ENCODE measurements at places on chromosomes 4 and X. TPM values are rescaled to one million over a fixed set of nuclear protein-coding genes. Genes with fewer than 3 reads are reported as not detected.
A peak's percentile ranks its signal among the peaks of the same experiment; 100 is the strongest.

- H3K27ac ChIP-seq, result no peak overlapping the region
- H3K4me1 ChIP-seq, result no peaks in the 10 kb centered on the region
- H3K36me3 ChIP-seq, result peaks cover 33% of the 10 kb centered on the region
- no peaks in the 10 kb centered on the region for H3K27me3 ChIP-seq
Observed at GRCh38 chr4:7006411-7006810, 36.8 kb upstream of the TADA2B start.

- DNase-seq, result no peak
- H3K4me3 ChIP-seq, result no peak overlapping the region
- no peaks in the 10 kb centered on the region for H3K36me3 ChIP-seq
- no peak overlapping the region for H3K27ac ChIP-seq
- no peaks in the 10 kb centered on the region for H3K27me3 ChIP-seq
Observed at GRCh38 chr4:186936496-186937375, 213.1 kb upstream of the FAT1 start.

The ADH1B gene
- not detected for total RNA-seq

DNA sequence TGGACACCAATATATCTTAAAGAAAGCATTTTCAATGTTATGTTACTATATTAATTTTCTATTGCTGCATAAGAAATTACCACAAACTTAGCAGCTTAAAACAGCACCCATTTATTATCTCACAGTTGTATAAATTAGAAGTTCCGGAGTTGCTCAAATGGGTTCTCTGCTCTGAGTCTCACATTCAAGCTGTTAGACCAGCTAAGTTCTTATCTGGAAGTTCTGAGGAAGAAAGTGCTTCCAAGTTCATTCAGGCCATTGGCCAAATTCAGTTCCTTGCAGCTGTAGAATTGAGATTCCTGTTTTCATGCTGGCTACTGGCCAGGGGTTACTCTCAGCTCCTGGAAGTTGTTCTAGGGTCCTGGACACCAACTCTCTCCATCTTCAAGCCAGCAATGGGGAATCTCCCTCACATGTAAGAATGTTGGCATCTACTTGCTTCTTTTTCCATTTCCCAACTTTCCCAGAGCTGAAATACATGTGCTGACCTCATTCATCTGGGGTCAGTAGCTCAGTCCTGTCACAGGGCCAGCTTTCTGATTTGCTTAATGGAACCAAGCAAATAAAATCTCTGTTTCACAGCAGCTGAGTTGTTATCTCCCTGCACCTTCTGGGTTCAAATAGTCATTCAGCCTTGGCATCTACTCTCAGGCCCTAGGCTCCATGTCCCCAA lies 99.6 kb upstream of the INTU start:
- H3K4me3 ChIP-seq, result no peak overlapping the region
- no peaks in the 10 kb centered on the region for H3K4me1 ChIP-seq
- DNase-seq, result no peak

- no peaks in the 10 kb centered on the region for H3K4me1 ChIP-seq
- no peaks in the 10 kb centered on the region for H3K27me3 ChIP-seq
- DNase-seq, result peak; percentile 4
Observed at GRCh38 chrX:141278306-141278705, 36.0 kb upstream of the SPANXC start.

The KCND1 gene
- total RNA-seq, result 2.7 TPM

DNA sequence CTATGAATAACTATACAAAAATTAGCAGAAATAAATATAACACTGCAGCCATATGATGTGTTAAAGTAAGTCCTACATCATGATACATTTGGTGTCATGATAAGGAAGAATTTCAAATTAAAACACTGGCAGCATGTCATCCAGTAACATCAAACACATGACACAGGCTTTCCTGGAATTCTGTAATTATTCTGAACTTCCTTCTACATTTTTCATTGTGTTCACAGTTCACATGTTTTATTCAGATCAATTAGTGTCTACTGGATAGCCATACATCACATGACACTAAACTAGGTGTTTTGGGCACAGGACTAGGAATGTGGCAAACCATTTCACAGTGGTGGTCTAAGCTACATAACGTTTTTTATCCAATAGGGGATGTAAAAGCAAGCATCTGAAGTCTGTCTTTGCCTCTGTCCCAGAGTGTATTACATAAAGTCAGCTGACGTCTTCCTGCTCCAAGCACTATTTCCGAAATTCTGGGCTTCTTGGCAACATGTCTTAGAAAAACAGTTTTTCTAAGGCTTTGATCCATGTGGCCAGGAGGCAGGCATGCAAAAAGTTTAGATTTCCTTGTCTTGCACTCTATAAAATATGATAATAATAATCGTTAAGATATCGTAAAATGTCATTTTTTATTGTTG lies 707.9 kb downstream of the CENPC start:
- H3K27me3 ChIP-seq, result no peaks in the 10 kb centered on the region
- no peak overlapping the region for H3K27ac ChIP-seq
- no peak overlapping the region for H3K4me3 ChIP-seq
- DNase-seq, result no peak
- no peaks in the 10 kb centered on the region for H3K36me3 ChIP-seq
- no peaks in the 10 kb centered on the region for H3K4me1 ChIP-seq

- no peaks in the 10 kb centered on the region for H3K27me3 ChIP-seq
- H3K36me3 ChIP-seq, result no peaks in the 10 kb centered on the region
- no peak overlapping the region for H3K4me3 ChIP-seq
- H3K27ac ChIP-seq, result no peak overlapping the region
- no peaks in the 10 kb centered on the region for H3K4me1 ChIP-seq
- DNase-seq, result no peak
Observed at GRCh38 chr4:98210281-98210680, 50.9 kb upstream of the RAP1GDS1 start.

GRCh38 chr4:56727150-56727549 lies 46.1 kb upstream of the HOPX start:
- H3K27me3 ChIP-seq, result no peaks in the 10 kb centered on the region
- H3K27ac ChIP-seq, result no peak overlapping the region
- no peak overlapping the region for H3K4me3 ChIP-seq
- no peak for DNase-seq
- H3K4me1 ChIP-seq, result peaks cover 15% of the 10 kb centered on the region
- H3K36me3 ChIP-seq, result no peaks in the 10 kb centered on the region

DNA sequence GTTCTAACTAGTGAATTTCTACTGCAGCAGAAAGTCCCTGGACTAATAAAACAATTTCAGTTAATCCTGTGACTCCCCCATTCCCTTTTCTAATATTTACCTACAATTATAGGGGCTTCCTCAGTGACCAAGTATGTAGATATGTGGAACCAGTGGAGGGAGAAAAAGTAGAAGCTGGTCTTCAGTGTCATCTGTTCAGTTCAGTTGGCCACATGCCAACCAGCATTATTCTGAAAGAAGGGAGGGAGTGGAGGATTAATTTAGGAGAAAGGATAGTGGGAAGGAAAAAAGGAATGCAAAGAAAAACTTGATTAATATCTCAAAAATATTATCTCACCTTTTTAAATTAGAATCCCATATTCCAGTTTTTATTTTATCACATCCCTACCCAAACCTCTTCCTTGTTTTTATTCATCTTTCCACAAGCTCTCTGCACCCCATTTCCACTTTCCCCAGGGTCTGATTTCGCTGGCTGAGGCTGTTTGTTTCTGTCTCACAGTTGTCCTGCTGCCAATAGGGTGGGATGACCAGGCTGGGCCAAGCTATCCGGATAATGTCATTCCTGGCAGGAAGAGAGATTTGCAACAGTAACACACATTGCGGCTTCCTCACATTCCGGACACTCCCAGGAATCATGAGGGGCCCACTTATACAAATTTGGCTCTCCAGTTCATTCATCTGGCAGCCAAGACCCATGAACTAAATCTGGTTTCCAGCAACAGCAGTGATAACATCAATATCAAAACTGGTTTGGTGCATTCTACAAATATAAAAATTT lies 24.6 kb upstream of the ANTXR2 start:
- H3K4me1 ChIP-seq, result peaks cover 9% of the 10 kb centered on the region
- DNase-seq, result no peak
- no peaks in the 10 kb centered on the region for H3K36me3 ChIP-seq
- no peak overlapping the region for H3K4me3 ChIP-seq
- H3K27ac ChIP-seq, result no peak overlapping the region

The ITGB1BP2 gene
- total RNA-seq, result 5.1 TPM

DNA sequence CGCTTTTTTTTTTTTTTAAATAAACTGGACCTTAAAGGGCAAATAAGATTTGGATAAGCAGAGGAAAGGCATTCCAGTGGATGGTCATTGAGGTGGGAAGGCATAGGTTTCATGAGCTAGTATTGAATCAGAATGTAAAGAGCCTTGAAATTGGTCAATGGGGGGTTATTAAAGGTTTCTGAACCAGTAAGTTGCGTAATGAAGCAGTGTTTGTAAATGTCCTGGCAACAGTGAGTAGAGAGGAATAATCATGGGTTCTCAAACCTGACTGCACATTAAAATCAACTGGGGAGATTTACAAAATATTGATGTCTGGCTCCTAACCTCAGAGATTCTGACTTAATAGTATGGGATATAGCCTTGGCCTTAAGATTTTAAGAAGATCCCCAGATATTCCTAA lies 23.2 kb upstream of the AMOT start:
- no peaks in the 10 kb centered on the region for H3K27me3 ChIP-seq
- H3K36me3 ChIP-seq, result no peaks in the 10 kb centered on the region
- no peaks in the 10 kb centered on the region for H3K4me1 ChIP-seq
- no peak for DNase-seq
- no peak overlapping the region for H3K27ac ChIP-seq
- no peak overlapping the region for H3K4me3 ChIP-seq

DNA sequence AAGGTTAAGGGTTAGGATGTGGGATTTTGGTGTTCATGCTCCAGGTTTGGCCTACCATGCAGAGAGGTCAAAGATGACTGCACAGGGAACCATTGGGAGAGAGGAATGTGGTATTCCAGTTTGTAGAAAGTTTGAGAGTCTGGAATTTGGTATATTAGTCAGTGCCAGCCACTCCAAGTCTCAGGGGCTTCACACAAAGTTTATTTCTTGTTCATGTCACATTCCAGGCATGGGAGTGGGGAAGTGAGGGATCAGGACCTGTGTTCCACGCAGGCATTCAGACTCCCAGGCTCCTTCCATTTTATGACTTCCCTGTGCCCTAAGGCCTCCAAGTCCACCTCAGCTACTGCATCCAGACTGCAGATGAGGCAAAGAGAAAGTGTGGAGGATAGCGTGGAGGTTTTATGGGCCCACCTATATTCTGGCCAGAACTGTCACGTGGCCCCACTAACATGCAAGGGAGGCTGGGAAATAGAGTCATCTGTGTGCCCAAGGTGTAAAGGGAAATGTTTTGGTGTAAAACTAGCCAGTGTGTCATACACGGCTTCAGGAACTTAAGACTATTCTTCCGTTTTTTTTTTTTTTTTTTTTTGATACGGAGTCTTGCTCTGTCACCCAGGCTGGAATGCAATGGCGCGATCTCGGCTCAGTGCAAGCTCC lies 140.6 kb upstream of the SCML1 start:
- H3K4me1 ChIP-seq, result peaks cover 13% of the 10 kb centered on the region
- no peaks in the 10 kb centered on the region for H3K36me3 ChIP-seq
- H3K4me3 ChIP-seq, result no peak overlapping the region
- DNase-seq, result no peak
- no peak overlapping the region for H3K27ac ChIP-seq

GRCh38 chr4:62161446-62161845 lies 961.3 kb downstream of the ADGRL3 start:
- no peak for DNase-seq
- no peaks in the 10 kb centered on the region for H3K27me3 ChIP-seq
- H3K36me3 ChIP-seq, result no peaks in the 10 kb centered on the region
- no peak overlapping the region for H3K4me3 ChIP-seq

The MSL3 gene
- total RNA-seq, result 72.4 TPM

DNA sequence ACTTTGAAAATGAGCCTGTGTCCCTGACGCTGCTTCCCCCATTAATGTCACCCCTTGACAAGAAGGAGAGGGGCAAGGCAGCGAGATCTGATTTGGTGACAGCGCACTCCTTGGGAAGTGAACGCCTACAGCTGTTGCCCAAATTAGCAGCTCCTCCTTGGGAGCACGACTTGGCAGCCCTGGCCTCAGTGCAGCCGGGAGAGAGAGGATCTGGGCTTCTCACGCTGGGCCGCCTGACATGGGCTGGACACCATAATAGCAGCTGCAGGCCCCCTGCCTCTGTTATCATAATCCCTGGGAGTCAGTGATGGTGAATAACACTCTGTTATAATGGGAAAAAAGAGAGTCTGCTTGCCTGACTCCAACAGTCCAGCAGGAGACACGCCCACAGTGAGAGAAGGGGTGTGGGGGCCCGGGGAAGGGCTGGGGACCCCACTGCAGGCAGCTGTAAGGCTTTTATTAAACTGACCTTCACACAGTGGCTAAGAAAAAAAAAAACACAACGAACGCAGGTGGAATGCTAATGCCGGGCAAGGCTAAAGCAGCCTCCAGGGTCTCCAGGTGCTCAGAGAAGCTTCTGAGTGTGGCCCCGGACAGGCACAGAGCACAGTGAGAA lies 73.3 kb downstream of the PSAPL1 start:
- no peak overlapping the region for H3K27ac ChIP-seq
- DNase-seq, result no peak
- no peaks in the 10 kb centered on the region for H3K4me1 ChIP-seq
- H3K27me3 ChIP-seq, result peaks cover under 1% of the 10 kb centered on the region

- H3K4me1 ChIP-seq, result no peaks in the 10 kb centered on the region
- H3K4me3 ChIP-seq, result no peak overlapping the region
- no peaks in the 10 kb centered on the region for H3K36me3 ChIP-seq
- DNase-seq, result no peak
- no peak overlapping the region for H3K27ac ChIP-seq
- H3K27me3 ChIP-seq, result no peaks in the 10 kb centered on the region
Observed at GRCh38 chrX:106170318-106170717, 2.2 kb downstream of the PWWP3B start.

DNA sequence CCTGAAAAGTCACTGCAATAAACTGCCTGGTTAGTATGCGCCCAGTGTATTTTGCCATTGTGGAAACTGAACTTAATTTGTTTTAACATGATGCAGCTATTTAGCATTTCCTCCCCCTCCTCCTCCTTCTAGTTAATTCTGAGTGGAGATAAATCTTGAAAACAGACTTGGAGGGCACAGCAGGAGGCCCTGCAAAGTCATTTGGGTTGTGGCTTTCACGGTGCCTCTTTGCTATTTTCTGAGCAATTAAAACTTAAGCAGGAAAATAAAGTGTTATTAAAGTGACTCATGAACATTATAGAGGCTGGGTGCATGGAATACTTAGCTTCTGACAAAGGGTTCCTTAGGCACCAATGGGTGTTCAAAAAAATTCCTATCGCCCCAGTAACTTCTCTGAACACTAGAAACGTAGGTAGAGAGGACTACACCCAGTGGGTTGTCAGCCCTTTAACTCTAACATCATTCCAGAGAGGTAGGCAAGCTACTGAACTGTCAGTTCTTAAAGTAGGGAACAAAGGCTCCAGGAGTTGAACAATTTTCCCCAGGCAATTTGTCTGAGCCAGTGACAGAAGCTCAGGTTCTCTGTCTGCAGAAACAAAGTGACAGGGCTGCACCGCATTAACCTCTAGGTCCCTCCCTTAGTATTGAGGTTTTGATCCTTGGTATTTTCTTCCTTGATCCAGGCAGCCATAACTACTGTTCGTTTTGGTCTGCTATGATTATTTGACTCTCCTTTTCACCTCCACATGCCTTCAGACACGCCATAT lies 158.3 kb upstream of the KIT start:
- H3K27me3 ChIP-seq, result peaks cover 23% of the 10 kb centered on the region
- H3K4me1 ChIP-seq, result no peaks in the 10 kb centered on the region
- no peak overlapping the region for H3K27ac ChIP-seq
- no peak for DNase-seq
- H3K36me3 ChIP-seq, result no peaks in the 10 kb centered on the region
- no peak overlapping the region for H3K4me3 ChIP-seq

The CYP4V2 gene
- 3.3 TPM for total RNA-seq

GRCh38 chr4:127151941-127152340 lies 480.8 kb upstream of the INTU start:
- H3K27ac ChIP-seq, result no peak overlapping the region
- H3K4me1 ChIP-seq, result no peaks in the 10 kb centered on the region
- DNase-seq, result no peak
- H3K36me3 ChIP-seq, result no peaks in the 10 kb centered on the region
- H3K4me3 ChIP-seq, result no peak overlapping the region
- H3K27me3 ChIP-seq, result no peaks in the 10 kb centered on the region

Measured in activated naive CD4-positive, alpha-beta T cell treated with anti-CD3 and anti-CD28 coated beads for 36 hours (primary cell).